A549 treated with ZK216348 at 1 μM for 4 hours (cell line): ENCODE measurements at places on chromosomes 2 and 18. TPM values are rescaled to one million over a fixed set of nuclear protein-coding genes. Genes with fewer than 3 reads are reported as not detected.

The TMEM200C gene
- total RNA-seq, result not detected in 5 replicates

The CLEC4F gene
- total RNA-seq, result not detected in 5 replicates

The MC5R gene
- not detected in 5 replicates for total RNA-seq

The DNAH7 gene
- total RNA-seq, result 0.59 to 1.4 TPM (median 1.2 TPM) in 5 replicates

The FER1L5 gene
- total RNA-seq, result not detected in 5 replicates

The KCNG2 gene
- total RNA-seq, result not detected in 5 replicates

The POTEE gene
- 0.04 to 0.08 TPM (median 0.06 TPM) in 4 of 5 replicates, not detected in the other for total RNA-seq

The MIB1 gene
- 4.1 to 11.8 TPM (median 8.0 TPM) in 5 replicates for total RNA-seq

The ZNF142 gene
- 10.6 to 21.6 TPM (median 17.0 TPM) in 5 replicates for total RNA-seq

The CIB4 gene
- 0.44 to 0.93 TPM (median 0.52 TPM) in 3 of 5 replicates, not detected in the others for total RNA-seq

The BMP10 gene
- not detected in 5 replicates for total RNA-seq

The TP53I3 gene
- total RNA-seq, result 213 to 261 TPM (median 235 TPM) in 5 replicates
